ENCODE measurements at places on chromosomes 11 and 22.

DNA sequence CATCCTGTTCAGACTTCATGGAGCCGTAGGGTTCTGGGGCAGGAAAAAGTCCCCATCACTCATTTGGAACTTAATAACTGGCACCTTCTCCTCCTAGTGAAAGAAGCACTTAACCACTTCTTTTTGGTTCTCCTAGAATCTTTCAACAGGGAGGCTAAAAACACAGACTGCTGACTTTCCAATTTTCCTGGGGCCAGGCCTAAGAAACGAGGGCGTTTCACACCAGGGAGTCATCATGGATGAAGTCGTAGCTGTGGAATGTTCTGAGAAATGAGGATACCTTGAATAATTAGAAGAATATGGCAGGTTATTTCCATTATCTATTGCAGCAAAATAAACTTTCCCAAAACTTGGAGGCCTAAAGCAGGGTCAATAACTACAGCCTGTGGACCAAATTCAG is 26.0 kb upstream of the API5 start:
- no peak for DNase-seq

GRCh38 chr11:8231979-8232378 is 31.7 kb downstream of the LMO1 start:
- DNase-seq: no peak

DNA sequence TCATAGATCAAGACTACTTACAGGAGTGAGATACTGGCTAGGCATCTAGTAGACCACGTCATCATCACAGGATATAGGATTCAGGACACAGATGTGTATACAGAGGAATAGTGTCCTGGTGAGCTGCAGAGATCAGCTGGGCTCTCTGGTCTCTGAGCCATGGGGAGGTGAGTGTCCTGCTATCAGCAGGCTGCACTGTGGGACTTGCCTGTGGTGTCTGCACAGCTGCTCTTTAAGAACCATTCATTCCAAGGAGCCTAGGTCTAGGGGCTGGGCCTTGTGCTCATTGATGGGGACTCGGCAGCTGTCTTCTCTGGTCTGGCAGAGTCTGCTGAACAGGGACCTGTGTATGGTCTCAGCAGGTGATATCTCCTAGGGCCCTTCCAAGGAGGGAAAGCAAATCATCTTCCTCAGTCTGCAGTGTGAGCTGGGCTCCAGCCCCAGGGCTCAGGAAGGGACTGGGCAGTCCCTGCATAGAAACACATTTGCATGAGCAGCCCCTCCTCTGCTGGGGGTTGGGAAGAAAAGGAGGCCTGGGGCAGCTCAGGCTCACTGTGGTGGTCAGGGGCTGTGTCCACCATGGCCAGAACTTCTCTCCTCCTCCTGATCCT is 66.1 kb upstream of the VPREB1 start:
- no peak for DNase-seq

DNA sequence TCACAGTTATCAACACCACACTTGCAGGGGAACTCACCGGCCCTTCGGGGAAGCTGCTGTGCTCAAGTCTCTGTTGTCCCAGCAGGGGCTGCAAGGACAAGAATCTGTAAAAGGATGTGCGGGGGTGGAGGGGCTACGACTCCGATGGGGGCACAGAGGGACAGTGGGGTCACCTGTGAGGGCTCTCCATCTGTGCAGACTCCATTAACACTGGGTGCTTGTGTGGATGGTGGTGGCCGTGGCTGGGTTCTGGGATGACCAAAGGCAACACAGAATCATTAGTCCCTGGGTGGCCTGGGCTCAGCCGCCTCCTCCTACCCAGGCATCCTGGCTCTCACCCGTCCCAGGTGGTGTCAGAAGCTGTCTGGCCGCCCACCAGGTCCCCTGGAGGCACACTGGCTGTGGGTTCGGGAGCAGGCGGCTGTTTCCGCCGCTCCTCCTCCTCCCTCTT is 10.2 kb upstream of the RBM4B start:
- no peak for DNase-seq

DNA sequence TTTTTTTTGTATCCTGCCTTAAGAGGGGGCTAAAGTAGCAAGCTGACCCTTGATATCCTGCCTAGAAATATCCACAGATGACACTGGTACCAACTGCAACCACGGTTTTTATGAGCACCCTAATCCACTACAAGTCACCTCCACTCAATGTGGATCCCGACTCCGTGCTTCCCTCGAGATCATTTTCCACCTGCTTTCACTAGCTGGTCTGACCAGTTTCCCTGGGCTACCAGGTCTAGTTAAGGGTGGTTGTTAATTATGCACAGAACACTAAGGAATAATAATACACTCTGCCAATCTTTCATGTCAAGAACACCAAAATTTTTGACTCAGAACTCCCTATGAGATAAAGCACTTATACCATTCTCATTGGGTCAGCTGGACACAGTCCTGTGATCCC is 82.3 kb downstream of the ABTB2 start:
- no peak for DNase-seq

Measured in suppressor macrophage treated with lipopolysaccharide for 1 hour (primary cell).